ENCODE measurements at places on chromosomes 7 and 10.

DNA sequence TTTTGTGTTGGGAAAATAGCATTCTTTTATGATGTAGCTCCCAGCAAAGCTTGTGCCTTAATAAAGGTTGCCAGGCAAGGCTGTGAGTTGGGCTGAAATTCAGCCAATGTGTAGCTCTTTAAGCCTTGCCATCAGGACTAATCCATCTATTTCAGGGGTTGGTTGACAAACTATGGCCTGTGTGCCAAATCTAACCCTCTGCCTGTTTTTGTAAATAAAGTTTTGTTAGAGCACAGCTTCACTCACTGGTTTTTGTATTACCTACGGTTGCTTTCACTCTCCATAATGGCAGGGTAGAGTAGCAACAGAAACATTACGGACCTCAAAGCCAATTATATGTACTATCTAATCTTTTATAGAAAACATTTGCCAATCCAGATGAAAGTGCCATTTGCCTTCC lies 638.1 kb upstream of the POT1 start:
- no peak for DNase-seq

- no peak for DNase-seq
Measured at GRCh38 chr10:16259726-16260125, 177.1 kb upstream of the PTER start.

DNA sequence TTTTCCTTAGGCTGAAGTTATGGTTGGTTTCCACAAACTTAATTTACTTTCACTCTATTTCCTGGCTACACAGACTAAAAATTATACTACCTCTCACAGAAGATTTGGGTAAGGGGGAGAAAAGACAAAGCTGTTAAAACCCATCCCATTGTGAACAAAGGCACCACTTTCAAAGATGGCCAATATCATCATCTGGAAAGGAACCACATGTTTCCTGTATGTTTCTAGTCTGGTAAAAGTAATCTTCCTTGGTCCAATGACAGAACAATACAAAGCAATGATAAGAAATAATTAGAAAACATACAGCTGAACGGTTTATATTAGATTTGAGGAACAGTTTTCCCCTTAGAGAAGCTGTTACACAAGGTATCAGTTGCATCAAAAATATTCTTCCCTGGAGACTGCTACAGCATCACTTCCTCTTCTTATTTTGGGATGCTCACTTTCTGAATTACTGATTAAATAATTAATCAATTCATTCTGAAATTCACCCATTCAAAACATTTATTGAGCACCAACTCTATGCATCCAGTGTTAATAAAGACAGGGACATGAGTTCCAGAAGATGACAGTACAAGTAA lies 8.5 kb upstream of the SFR1 start:
- no peak for DNase-seq

- DNase-seq: no peak
Measured at GRCh38 chr7:80815733-80816132, 103.1 kb downstream of the SEMA3C start.

DNA sequence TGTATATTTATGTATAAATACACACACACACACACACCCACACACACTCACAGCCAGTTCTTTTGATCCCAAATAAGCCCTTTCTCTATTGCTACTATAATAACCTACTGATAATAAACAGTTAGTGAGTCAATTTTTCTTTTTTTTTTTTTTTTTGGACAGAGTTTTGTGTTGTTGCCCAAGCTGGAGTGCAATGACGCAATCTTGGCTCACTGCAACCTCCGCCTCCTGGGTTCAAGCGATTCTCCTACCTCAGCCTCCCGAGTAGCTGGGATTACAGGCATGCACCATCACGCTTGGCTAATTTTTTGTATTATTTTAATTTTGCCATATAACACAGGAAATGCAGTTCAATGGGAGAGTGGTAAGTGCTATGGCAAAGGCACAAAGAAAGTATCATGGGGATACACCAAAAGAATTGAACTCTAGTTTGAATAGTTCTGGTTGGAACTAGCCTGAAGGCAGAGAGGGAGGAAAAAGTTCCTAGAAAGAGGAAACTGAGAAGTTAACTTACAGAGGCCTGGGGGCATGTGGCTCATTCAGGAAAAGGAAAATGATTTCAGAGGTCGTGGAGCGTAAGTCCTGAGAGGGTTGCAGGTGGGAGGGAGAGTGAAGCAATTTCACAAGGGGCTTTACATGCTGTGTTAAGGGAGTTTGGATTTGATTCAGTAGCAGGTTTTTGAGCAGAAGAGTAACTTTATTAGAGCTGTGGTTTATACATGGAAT lies 44.4 kb upstream of the JCAD start:
- DNase-seq: no peak

GRCh38 chr10:95431900-95432342 lies 129.2 kb downstream of the SORBS1 start:
- no peak for DNase-seq

GRCh38 chr7:42247301-42247700 lies 10.3 kb upstream of the GLI3 start:
- DNase-seq: no peak

- DNase-seq: no peak
Measured at GRCh38 chr7:143487061-143487460, 9.4 kb downstream of the TAS2R41 start.

DNA sequence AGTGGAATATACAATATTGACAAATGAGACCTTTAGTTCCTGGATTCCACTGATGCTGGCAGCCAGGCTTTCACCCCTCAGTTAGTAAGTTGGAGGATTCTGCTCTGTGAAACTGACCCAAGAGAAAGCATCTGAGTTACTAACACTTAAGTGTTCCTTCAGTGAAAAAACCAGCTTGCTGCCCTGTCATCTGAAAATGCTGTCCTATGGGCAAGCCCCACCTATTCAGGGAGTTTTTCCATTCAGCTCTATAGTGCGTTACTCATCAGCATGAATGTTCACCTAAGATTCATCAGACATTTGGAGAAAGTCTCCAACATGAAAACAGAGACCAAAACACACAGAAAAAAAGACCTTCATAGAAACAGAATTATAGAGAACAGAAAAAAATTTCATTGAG lies 37.9 kb downstream of the PRPF18 start:
- no peak for DNase-seq

- DNase-seq: no peak
Measured at GRCh38 chr7:40655426-40655825, 520.6 kb downstream of the SUGCT start.

GRCh38 chr10:12719365-12719764 lies 282.1 kb downstream of the CCDC3 start:
- DNase-seq: no peak

GRCh38 chr10:12795315-12796110 lies 206.0 kb downstream of the CCDC3 start:
- DNase-seq: no peak

- DNase-seq: no peak
Measured at GRCh38 chr10:44424298-44424697, 39.4 kb upstream of the CXCL12 start.

DNA sequence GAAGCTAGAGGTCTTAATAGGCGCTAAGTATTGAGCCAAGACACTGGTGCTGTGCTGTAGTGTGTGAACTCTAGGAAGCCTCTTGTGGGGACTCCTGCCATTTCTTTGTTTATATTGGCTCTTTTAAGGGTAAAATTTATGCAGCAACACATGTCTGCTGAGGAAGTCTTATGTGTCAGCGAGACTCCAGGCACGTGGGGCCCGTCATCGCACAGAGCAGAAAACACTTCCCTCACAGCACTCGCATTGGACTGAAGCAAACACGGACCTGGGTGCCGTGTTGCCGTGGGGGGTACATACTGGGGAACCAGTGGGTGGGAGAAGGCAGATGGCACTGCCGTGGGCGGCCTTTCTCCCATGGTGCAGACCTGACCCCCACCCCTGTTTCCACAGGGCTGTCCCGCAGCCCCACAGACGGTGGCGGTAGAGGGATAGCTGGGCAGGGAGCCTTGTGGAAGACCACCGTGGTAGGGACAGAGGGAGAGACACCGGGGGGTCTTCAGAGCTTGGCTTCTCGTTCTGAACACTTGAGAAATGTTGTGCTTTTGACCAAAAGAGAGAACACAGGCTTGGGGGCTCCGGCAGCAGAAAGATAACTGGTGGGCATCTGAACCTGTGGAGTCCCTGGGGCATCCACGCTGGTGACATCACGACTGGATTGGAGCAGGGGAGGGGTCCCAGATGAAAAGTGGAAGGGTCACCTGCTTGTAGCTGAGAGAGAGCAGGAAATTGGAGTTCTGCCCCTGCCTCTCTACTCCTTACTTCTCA lies 284.7 kb upstream of the SHH start:
- DNase-seq: no peak

- DNase-seq: no peak
Measured at GRCh38 chr10:16770670-16771069, 46.6 kb downstream of the RSU1 start.

- no peak for DNase-seq
Measured at GRCh38 chr7:140350056-140350455, 48.3 kb downstream of the SLC37A3 start.

GRCh38 chr10:115390607-115391006 lies 297.4 kb downstream of the ATRNL1 start:
- no peak for DNase-seq

DNA sequence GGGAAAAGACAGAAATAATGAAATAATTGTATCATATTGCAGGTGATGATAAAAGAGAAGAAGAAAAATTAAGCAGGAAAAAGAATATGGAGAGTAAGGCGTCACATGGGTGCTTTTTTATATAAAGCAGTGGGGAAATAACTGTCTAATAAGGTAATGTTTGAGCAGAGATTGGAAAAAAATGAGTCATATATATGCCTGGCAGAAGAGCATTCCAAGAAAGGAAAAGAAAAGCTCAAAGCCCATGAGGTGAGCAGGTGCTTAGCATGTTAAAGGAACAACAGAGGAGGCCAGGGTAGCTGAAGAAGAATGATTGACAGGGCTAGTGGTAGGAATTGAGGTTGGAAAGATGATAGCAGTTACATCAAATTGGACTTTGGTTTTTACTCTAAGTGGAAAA lies 739.5 kb downstream of the SORCS1 start:
- DNase-seq: no peak

DNA sequence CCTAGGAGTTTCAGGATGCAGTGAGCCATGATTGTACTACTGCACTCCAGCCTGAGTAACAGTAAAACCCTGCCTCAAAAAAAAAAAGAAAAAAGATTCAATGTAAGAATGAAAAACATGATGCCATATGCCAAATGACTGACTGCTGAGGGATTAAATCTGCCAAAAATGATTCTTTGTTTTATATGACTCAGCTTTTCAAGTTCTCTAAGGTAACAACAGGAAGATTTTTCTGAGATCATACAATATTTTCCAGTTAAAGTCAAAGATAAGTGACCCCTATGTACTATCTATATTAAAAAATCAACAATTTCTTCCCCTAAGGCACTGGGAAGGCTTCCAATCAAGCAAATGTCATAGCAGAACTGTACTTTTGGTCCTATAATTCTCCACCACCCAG lies 271.2 kb upstream of the IMMP2L start:
- no peak for DNase-seq

DNA sequence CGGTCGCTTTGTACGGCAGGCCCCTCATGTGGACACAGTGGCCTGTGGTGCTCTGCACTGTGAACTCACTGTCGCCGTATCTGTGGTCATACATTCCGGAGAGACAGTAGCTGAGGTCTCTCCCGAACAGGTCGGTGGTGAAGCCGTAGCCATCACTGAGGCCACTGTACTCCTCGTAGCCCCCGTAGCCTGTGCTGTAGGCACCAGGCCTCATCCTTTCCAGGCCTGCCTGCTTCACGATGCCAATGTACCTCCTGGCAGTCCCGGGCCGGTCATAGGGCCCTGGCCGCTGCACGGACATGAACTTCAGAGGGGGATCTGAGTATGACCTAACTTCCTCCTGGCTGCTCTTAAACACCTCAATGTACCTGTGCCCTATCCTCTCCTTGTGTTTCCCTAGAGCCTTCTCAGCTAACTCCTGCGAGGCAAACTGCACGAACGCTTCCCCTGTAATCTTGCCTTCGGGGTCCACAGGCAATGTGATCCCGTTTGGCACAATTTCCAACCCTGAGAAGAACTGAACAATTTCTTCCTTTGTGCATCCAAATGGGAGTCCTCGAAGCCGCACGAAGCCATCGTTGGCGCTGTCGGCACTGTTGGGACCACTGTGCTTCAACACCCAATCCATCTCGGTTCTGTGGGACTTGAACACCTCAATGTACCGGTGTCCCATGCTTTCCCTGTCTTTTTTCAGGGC lies 15.7 kb downstream of the FXYD4 start:
- DNase-seq: no peak

DNA sequence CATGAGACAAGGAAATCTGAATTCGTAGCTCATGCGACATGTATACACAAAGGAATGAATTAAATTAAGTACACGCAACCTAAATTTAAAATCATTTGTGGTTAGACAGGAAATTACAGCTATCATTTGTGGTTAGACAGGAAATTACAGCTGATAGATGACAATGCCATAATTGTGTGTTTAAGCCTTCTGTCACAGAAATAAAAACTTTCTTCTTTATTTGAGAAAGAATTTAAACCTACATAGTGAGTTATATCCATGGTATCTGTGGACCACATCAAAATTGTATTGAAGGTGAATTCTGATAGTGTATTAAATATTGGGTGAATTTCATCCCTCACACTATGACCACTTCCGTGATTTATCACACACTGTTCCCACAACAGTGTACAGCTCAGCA lies 362.9 kb downstream of the MAGI2 start:
- no peak for DNase-seq

DNA sequence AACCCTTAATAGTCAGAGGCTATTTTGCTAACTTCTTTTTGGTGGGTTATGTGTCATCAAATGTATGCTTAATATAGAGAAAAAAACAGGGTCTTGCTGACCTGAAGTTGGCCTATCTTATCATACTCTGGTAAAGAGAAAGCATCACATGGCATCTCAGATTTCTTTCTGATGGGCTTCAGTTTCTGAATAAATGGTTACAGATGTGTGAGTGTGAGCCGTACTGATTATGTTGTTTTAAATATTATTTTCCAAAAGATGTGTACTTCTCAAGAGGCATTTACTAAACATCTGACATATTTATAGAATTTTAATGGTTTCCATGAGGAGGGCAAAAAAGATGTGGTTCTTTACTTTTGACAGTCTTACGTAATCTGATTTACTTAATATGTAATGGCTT lies 28.4 kb downstream of the BBS9 start:
- DNase-seq: no peak

- DNase-seq: no peak
Measured at GRCh38 chr7:154259396-154259795, 207.2 kb downstream of the DPP6 start.

DNA sequence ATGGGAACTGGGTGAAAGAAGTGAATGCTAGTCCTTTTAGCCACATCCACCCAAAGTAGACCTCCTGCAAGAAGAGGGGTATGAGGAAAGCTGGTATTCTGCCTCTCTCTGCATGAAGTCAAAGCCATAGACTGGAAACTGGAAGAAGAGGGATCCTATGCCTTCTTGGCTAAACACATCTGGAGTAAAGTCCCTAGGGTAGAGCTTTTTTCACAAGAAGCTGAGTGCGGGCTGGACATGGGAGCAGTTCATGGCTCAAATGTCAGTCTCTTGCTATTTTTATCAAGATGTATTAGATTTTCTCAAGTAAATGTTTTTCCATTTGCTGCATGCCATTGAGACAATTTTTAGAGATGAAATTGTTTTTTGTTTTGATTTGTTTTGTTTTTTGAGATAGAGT lies 206.5 kb upstream of the TMEM72 start:
- DNase-seq: no peak

GRCh38 chr7:114929570-114929969 lies 7.7 kb downstream of the MDFIC start:
- no peak for DNase-seq

GRCh38 chr10:132167041-132167674 lies 19.6 kb upstream of the DPYSL4 start:
- no peak for DNase-seq

Measured in stimulated activated CD8-positive, alpha-beta memory T cell treated with anti-CD3 and anti-CD28 coated beads, Interleukin-4, amount 100 ng/mL, for 1 hour (primary cell).